NCI-H1694 treated with DMSO at 0.1 percent for 48 hours (cell line): ENCODE measurements at places on chromosomes 11 and 22.

- no peak for DNase-seq
These were observed 16.3 kb upstream of the TMEM41B start for GRCh38 chr11:9330387-9331384.

- no peak for DNase-seq
These were observed 12.8 kb downstream of the DGCR2 start for GRCh38 chr22:19109198-19110063.

GRCh38 chr11:47606731-47607130 lies 12.5 kb upstream of the C1QTNF4 start:
- DNase-seq, result no peak

DNA sequence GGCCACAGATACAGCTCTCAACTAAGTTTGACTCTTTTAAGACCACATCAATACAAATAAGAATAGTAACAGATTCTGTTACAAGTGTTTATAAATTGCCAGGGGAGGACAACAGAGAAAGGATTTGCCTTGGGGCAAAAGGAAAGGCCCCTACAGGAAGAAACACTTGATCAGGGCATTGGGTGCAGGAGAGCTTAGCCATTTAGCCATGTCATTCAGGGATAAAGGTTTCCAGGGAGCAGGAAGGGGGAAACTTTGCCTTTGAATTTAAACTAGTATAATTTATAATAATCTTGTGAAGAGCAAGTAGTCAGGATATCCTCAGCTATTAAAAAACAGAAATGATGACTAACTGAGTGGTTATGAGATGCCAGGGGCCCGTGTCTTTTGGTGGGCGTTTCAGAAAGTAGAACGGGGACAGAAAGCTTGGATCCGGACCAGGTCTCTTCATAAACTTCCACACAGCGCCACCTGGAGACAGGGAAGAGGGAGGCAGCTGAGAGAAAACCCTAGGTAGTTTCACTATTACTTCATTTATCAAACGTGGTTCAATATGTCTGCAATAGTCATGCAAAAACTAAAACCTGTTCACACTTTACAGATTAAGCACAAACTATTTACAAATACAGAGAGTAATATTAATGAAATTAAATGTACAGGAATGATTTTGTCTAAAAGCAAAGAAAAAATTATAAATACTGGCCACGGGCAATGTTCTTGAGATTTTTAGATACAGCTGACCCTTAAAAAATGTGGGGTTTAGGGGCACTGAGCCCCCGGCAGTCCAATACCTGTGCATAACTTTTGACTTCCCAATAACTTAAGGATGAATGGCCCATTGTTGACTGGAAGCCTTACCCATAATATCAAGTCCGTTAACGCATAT lies 11.0 kb upstream of the SLC5A4 start:
- DNase-seq, result peak; percentile 64

DNA sequence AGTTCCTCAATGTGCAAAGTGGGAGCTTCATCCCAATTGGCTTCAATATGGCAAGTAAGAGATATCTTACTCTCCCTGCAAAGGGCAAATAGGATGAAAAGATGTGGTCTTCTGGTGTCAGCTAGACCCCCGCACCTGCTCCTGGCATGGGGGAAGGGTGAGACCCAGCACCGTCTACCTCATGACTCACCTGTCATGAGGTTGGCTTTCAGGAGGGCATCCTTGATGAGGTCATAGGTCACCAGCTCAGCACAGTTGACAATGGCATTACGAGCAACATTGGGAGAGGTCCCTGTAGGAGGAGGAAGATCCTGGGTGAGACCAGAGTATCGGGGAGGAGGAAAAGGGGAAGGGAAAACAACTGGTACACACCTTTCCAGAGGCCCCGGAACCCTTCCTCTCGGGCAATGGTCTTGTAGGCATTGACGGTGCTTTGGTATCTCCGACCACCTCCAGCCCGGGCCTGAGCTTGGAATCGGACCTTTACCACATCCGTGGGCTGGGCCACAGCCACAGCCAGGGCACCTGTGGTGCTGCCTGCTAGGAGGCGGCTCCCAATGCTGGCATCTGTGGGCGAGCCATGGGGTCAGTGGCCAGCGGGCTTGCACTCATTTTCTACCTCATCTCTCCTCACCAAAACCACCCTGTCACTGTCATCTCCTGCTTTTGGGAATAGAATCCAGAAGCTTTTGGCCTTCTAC lies 6.0 kb downstream of the UCP2 start:
- DNase-seq, result no peak

GRCh38 chr11:56207790-56208189 lies 26.3 kb downstream of the OR5T2 start:
- no peak for DNase-seq

DNA sequence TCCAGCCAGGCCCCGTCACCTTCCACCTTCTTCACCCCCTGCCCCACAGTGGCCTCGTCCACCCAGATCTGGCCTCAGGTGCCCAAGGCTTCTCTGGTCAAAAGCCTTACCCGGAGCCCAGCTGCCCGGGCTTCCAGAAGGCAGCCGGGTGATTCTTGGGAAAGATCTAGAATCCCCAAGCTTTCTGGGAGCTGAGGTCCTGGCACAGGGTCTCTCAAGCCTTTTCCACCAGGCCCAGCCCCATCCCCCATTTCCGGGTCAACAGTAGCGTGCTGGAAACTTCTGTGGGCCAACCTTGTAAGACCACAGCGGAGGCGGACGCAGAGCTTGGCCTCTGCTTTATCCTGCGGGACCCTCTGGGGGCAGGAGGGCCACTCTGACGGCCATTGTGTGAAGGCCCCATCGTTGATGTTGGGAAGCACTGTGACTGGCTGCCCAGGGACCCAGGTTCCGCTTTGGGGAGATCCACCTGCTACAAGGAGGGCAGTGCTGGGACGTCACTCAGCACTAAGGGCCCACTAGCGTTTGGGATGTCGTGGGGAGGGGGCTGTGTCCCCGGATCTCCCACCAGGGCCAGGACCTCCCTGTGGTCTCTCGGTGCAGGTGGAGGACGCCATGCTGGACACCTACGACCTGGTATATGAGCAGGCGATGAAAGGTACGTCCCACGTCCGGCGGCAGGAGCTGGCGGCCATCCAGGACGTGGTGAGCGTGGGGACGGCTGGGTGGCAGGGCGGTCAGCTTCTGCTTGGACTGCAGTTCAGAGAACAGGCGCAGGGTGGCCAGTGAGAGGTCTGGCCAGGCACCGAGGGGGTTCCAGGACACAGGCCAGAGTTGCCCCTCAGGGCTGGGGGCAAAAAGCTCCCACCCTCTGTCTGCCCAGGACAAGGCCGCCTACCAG lies 11.5 kb downstream of the TSPAN32 start:
- no peak for DNase-seq

- DNase-seq, result no peak
These were observed 86.7 kb downstream of the ALX4 start for GRCh38 chr11:44223238-44223637.

- DNase-seq, result no peak
These were observed 114.9 kb upstream of the ASPHD2 start for GRCh38 chr22:26314171-26314570.

DNA sequence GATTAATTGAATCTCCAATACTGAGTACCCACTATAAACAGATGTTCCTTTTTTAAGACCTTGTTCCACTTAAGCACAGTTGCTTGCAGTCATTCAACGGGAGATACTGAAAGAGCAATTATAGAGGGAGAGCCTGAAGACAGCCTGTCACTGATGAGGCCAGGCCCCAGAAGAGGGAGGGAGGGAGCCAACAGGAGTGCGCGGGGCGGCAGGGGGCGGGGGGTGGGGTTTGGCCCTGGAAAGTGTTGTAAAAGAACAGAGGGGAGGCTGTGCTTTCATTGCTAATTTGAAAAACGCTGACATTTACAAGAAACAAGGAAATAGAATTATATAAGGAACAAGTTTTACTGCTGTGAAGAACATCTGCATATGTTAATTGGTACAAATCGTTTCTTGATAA lies 53.1 kb downstream of the MAP6 start:
- DNase-seq, result no peak

DNA sequence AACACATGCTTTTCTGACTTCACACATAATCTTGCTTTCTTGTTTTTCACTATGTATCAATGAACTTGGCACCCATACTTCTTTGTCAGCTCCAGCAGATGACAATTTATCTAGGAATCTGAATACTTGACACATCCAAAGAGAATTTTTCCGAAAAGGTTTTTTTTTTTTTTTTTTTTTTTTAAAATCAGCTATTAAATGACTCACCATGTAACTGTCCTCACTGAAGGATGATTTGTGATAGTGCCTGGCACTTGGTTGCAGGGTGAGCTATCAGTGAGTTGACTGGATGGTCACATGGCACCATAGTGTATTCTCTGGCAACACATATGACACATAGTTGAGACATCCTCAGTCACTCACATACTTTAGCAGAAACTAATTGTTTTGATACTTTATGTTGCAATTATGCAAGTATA lies 133.4 kb upstream of the E2F8 start:
- DNase-seq, result no peak

DNA sequence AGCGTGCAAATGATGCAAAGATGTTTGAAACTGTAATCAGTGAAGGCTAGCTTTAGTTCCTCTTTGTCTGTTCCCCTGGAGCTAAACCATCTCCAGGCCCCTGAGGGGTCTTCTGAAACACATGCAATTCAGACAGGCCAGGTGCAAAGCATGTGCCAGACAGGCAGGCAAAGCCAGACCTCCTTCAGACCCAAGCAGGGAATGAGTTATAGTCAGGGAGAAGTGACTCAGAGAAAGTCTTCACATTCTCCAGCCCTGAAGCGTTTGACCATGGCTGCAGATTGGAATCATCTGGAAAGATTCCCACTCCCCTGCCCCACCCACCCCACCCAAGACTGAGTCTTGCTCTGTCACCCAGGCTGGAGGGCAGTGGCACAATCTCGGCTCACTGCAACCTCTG lies 187.0 kb upstream of the ISX start:
- no peak for DNase-seq

- no peak for DNase-seq
These were observed 67.5 kb downstream of the DDX10 start for GRCh38 chr11:108732395-108732794.

DNA sequence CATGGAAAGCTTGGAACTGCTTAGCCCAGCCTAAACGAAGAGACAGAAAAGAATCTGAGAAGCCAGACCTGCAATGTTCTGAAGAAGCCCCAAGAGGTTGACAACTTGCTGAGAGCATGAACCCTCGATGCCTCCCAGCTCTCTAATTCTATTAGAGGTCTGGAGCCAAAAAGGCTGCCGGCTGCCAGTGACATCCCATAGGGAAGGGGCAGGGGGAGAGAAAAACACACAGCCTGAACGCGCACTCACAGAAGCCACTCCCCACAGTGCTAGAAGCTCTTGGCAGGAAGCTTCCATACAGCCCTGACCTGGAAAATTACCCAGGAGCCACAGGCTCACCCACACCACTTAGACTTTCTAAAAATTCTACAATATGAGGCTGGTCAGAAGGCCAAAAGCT lies 18.3 kb downstream of the POLDIP3 start:
- DNase-seq, result no peak

- no peak for DNase-seq
These were observed 606.0 kb downstream of the BUD13 start for GRCh38 chr11:116166573-116167465.

DNA sequence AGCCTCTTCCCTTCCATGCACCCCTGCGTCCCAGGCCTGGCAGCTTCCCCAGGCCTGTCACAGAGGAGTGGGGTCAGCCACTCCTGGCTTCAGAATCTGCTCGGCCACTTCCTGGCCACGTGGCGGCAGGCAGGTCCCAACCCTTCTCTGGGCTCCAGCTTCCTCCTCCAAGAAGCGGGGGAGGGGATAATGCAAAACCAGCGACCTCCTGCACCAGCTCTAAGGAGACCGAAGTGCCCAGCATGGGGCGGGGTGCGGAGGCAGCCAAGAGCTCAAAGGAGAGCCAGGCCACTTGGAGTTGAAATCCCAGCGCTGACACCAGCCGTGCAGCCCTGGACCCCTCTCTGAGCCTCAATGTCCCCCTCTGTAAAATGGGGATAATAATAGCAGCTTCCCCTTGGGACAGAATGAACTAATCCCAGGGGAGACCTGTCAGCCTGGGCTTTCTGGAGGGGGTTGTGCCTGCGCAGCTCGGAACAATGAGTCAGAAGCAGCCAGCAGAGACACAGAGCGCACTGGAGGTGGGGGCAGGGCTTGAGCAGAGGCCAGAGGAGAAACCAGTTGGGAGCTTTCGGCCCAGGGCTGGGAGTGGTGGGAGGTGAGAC lies 22.8 kb upstream of the PICK1 start:
- DNase-seq, result peak; percentile 4

GRCh38 chr22:35688913-35689675 lies 28.6 kb upstream of the APOL5 start:
- DNase-seq, result no peak

GRCh38 chr11:11351042-11351586 lies 1.9 kb downstream of the CSNK2A3 start:
- no peak for DNase-seq

DNA sequence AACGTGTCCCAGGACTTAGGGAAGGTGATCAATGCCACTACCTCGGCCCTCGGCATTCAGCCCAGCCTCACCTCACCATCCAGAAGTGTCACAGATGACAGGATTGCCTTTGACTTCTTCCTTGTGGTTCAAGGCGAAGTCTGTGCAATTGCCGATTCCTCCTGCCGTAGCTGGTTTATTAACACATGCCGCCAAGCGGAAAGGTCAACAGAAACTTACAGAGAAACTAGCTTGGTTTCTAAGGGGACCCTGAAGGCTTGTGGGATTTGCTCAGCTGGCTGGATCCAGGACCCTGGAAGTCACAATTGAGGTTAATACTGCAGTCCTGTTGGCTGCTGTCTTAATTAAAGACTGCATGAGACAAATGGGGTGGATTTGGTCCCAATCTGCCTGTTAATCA lies 65.6 kb downstream of the SHANK2 start:
- no peak for DNase-seq

DNA sequence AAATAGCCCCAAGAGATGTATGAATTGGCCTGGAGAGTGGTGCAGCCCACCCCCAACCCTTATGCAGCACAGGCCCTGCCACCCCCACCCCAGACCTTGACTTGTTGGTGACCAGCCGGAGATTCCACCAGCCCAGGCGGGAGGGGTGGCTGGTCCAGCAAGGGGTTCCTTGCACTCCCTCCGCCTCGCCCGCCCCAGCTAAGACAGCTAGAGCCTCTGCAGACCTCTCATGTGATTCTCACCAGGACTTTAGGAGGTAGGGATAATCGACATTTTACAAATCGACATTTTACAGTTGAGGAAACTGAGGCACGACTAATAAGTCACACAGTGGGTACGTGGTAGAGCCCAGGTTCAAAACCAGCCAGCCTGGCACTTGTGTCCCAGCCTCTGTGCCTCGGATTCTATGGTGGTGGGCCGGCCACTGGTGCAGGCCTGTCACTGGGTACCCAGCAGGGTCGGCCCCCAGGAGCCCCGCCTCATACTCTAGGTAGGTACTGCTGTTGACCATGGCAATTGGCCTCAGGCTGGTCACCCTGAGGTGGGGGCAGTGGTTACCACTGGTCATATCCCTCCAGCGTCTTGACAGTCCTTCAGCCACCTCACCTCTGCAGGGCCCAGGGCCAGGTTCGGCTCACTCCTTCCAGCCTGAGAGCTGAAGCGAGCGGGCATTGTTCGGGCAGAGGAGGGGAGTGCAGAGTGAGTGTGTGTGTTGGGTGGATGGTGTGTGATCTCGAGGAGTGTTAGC lies 35.0 kb upstream of the MYRF start:
- no peak for DNase-seq

GRCh38 chr11:125078016-125078415 lies 14.9 kb downstream of the SLC37A2 start:
- no peak for DNase-seq
